ENCODE measurements at places on chromosomes 11 and 22. TPM values are rescaled to one million over a fixed set of nuclear protein-coding genes. Genes with fewer than 3 reads are reported as not detected.

DNA sequence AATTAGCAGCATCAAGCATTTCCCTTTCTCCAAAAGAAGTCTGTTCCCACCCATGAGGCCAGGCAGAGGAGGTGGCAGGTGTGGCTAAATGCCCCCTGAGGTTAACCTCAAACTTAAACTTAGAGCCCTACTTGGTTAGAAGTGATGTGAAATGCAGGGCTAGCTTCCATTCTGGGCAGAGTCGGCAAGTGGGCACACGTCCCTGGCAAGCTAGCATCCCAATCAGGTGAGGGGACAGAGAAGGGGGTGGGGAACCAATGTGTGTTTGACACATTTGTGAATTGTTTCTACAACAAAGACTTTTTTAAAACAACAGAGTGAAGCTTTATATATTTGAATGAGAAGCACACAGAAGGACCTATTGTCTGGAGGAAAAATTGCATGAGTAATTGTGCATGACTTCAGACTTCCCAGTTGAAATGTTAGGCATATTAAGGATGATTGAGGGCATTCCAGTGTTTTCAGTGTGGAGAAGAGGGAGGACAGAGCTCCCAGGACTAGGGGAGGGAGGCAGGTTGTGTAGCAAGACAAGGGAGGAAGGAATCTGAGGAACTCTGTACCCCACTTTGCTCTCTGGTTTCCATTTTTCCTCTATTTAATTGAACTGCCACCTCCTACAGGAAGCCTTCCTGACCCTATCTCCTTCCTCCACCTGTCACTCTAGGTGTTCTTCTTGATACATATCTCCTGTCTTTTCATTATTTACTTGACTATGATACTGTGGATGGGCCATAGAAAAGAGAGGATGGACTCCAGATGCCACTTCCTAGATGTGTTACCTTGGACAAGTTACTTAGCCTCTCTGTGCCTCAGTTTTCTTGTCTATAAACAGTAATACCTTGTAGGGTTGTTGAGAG lies 83.3 kb upstream of the PICALM start:
- peaks cover 31% of the 10 kb centered on the region for H3K4me1 ChIP-seq
- no peak overlapping the region for H3K4me3 ChIP-seq
- H3K27ac ChIP-seq: peak overlapping the region; percentile 60
- H3K36me3 ChIP-seq: no peaks in the 10 kb centered on the region

- H3K4me3 ChIP-seq: no peak overlapping the region
- H3K27ac ChIP-seq: no peak overlapping the region
- H3K36me3 ChIP-seq: no peaks in the 10 kb centered on the region
- peaks cover 2% of the 10 kb centered on the region for H3K27me3 ChIP-seq
Observed at GRCh38 chr11:2702771-2703362, 3.1 kb upstream of the KCNQ1OT1 start.

- no peaks in the 10 kb centered on the region for H3K4me1 ChIP-seq
- H3K36me3 ChIP-seq: no peaks in the 10 kb centered on the region
- H3K27me3 ChIP-seq: no peaks in the 10 kb centered on the region
- DNase-seq: no peak
- H3K27ac ChIP-seq: no peak overlapping the region
Observed at GRCh38 chr11:58509748-58510147, 1.8 kb upstream of the OR5B21 start.

GRCh38 chr11:20584093-20584774 lies 15.2 kb upstream of the SLC6A5 start:
- H3K4me3 ChIP-seq: no peak overlapping the region
- H3K4me1 ChIP-seq: no peaks in the 10 kb centered on the region
- H3K27ac ChIP-seq: no peak overlapping the region
- DNase-seq: no peak
- no peaks in the 10 kb centered on the region for H3K36me3 ChIP-seq
- no peaks in the 10 kb centered on the region for H3K27me3 ChIP-seq

- no peaks in the 10 kb centered on the region for H3K27me3 ChIP-seq
- peaks cover 3% of the 10 kb centered on the region for H3K4me1 ChIP-seq
- H3K27ac ChIP-seq: no peak overlapping the region
Observed at GRCh38 chr11:119483341-119483880, 60.4 kb upstream of the THY1 start.

GRCh38 chr22:29106839-29107238 lies 34.0 kb downstream of the KREMEN1 start:
- no peak overlapping the region for H3K4me3 ChIP-seq
- no peaks in the 10 kb centered on the region for H3K27me3 ChIP-seq
- H3K4me1 ChIP-seq: no peaks in the 10 kb centered on the region
- H3K27ac ChIP-seq: no peak overlapping the region

The BCO2 gene
- 5.8 TPM for total RNA-seq

All from natural killer cell (primary cell).